ENCODE measurements at places on chromosomes 5 and 9. TPM values are rescaled to one million over a fixed set of nuclear protein-coding genes. Genes with fewer than 3 reads are reported as not detected.

DNA sequence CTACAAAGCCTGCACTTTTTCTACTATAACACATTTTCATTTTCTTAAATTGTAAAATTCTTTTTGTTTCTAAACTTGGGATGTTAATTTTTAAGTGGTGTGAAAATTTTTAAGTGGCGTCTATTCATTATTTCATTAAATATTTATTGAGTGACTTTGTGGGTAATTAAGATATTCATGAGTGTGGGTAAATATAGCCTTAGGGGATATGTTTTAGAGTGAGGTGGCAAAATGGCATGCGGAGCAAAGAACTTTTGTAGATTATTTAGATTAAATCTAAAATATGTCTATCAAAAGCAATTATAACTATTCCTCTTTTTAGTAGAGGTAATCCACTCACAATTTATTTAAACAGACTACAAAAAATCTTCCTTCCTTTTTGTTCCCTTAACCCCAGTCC is 188.4 kb downstream of the PCSK1 start:
- DNase-seq, result no peak

SLC36A2 gene
- not detected for total RNA-seq

GRCh38 chr5:179413711-179414458 is 68.6 kb upstream of the ADAMTS2 start:
- peak; percentile 79 for DNase-seq

DNA sequence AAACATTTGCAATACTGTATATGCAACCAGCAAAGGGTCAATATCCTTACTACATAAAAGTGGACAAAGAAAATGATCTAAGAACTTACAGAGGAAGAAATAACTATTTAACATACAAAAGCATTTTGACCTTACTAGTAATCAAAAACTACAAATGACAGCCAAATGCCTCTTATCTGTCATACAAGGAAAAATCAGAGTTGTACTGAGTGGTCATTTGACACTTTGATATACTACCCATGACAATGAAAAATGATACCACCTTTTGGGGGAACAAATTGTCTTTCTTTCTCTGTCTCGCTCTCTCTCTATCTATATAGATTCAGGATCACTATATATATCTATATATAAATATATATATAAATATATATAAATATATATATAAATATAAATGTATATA is 50.4 kb upstream of the ZSWIM6 start:
- no peak for DNase-seq

TPPP gene
- total RNA-seq, result 7.4 TPM

DNA sequence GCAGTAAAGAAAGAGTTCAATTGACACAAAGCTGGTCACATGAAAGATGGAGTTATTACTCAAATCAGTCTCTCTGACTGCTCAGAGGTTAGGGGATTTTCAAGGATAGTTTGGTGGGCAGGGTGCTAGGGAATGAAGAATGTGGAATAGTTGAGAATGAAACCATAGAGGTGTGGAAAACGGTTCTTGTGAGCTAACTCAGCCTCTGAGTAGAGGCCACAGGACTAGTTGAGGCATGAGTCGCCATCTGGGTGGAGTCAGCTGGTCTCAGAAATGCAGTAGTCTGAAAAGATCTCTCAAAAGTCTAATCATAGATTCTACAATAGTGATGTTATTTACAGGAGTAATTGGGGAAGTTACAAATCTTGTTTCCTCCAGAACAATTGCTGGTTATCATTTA is 178.9 kb upstream of the SPEF2 start:
- no peak for DNase-seq

- no peak for DNase-seq
These were observed 28.5 kb upstream of the CDK5RAP2 start for GRCh38 chr9:120608421-120608820.

DNA sequence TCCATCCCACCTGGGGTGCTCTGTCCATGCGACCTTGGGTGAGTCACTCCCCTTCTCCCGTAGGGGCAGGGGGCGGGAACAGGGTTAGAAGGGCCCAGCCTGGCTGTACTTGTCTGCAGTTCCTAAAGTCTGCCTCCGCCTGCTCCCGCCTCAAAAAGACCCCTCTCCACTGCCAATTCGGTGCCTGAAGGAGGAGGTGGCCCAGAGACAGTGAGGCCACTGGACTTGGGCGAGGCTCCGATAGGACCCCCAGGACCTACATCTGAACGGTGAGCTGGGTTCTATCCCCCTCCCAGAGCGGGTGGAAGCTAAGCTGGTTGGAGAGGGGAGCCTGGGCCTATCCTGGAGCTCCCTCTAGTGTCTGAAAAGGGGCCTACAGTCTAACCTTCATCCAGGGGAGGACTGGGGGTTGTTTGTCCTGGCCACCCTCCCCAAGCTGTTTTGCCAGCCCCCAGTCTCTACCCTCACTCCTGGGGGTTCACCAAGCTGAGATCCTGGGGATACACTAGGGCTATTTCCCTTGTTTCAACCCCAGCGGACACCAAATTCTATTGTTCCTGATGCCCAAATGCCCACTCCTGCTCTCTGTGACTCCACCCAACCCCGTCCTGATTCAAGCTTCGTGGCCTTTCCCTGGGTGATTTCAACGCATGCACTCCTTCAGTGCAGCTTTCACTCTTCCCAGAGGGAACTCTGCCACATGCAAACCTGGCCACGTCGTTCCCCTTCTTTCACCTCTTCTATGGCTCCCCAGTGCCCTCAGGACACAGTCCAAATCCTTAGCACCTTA is 6.1 kb upstream of the CRB2 start:
- peak; percentile 54 for DNase-seq

DNA sequence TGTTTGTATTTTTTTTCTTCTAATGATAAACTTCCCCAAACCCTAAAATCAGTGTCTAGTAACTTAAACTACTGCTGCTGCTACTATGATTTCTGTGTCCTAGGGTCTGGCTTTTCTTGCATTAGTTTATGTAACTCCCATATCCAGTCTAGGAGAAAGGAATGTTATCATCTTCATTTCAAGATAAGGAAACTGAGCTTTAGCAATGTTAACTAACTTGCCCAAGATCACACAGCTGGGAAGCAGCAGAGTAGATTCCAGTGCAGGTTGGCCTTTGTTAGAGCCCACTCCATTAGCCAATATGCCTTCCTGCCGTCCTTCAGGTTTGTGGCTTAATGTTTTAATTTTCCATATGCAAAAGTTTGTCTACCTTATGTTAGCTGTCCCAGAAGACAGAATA is 10.4 kb downstream of the TMEM171 start:
- no peak for DNase-seq

- no peak for DNase-seq
These were observed 285.1 kb upstream of the CDH6 start for GRCh38 chr5:30908356-30908755.

DNA sequence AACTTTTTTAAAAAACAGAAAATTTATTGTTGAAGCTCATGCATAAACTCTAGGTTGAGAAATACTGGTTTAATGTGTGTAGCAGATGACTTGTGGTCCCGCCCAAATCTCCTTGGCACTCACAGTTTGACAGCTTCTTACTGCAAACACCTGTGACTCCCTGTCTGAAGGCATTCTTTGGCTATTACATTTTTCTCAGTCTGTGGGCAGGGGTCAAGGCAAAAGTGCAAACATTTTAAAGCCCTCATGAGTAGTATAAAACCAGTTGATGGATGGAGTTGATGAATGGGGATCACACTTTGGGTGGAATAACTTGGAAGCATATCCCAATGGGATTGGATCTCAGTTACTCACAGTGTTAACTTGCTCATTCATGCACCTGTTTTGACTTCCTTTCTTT is 1007.0 kb upstream of the NUDT12 start:
- DNase-seq, result no peak

DNA sequence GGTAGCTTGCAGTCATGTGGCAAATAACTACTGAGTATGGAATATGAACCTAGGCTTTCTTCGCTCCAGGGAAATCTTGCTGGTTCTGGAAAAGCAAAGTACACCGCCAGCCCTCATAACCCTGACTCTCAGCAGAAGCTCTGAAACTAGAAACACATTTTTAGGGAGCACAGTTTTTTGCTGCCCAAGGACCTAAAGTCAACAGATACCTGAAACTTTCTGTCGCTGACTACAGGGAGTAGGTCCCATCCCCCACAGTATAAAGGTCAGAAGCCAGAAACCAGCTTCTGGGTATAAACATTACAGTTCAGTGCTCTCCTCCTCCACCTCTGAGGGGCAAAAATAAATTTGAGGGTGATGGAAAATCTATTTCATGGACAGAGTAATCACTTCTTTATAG is 3.0 kb downstream of the ATOX1 start:
- no peak for DNase-seq

DNA sequence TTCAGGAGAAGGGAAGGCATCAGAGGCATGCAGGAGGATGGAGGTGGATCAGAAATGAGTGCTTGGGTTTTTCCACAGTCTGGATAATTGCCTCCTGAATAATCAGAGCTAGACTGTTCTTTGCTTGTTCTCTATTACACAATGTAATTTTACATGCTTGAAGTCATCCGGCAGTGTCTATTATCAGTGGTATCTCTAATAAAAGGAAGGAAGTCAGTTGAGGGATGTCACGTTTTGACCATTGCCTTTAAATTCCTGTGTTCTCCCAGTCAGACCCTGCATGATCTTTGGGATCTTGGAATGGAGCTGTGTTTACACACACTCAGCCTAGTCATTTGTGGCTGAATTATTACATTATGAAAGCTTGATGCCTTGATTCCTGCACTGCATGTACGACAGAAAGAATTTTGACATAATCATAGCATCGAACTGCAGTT is 91.0 kb downstream of the PDE8B start:
- no peak for DNase-seq

DNA sequence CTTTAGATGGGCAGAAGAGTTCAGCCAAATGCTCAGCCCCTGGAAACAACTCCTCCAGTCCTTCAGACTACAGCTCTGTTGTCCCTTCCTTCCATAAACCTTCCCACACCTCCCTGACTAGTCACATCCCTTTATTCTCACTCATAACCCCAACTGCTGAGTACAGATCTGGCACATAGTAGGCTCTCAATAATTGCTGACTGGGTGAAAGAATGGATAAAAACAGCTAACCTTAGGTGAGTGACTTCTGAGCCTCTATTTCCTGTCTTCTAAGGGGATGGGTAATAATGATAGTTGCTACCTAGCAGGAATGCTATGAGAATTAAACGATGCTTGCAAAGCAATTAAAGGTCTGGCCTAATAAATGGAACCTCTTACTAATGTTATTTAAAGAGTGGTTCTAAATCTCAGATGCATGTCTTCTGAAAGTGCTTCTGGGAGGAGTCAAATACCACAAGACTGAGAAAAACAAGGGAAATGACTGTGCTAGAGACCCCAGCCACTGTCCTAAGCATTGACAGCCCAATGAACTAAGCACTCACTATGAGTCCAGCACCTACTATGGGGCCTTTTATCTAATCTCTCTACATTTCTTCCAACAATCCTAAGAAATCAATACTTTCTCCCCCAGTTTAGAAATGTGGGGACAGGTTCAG is 2.5 kb upstream of the NR6A1 start:
- DNase-seq, result no peak

- DNase-seq, result no peak
These were observed 136.9 kb downstream of the SIL1 start for GRCh38 chr5:139061274-139061673.

- DNase-seq, result no peak
These were observed 12.1 kb upstream of the PLEKHG4B start for GRCh38 chr5:79821-80220.

TSLP gene
- total RNA-seq, result 0.46 TPM

GRCh38 chr5:72656756-72657513 is 149.7 kb upstream of the ZNF366 start:
- DNase-seq, result no peak

CD274 gene
- 0.79 TPM for total RNA-seq

REXO4 gene
- 26.5 TPM for total RNA-seq

DNA sequence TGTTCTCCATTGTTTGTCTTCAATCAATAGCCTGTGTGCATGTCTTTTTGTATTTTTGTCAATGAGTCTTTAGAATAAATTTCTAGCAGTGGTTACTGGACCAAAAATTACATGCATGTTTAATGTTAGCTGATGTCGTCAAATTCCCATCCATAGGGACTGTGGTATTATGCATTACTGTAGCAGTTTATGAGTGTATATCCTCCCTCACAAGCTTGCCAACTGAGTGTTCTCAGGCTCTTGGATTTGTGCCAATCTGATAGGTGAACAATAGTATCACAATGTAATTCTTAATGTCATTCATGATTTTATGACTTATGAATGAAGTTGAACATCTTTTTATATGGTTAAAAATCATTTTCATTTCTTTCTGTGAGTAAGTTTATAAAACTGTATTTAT is 13.0 kb downstream of the SNX24 start:
- no peak for DNase-seq

RNF224 gene
- 3.2 TPM for total RNA-seq

GRCh38 chr5:91212714-91213092 is 170.4 kb downstream of the ARRDC3 start:
- DNase-seq, result no peak

All from lower leg skin (tissue), 4 donors.